ENCODE measurements at places on chromosomes 16 and 17.

GRCh38 chr17:54180950-54181349, 358.2 kb downstream of the KIF2B start:
- no peak for DNase-seq

- DNase-seq = peak; percentile 41
These were observed 123.6 kb downstream of the CMIP start for GRCh38 chr16:81567987-81568748.

- peak; percentile 84 for DNase-seq
These were observed 519 bp downstream of the ST6GALNAC2 start for GRCh38 chr17:76585033-76585648.

GRCh38 chr16:10590342-10590741, 9.9 kb upstream of the EMP2 start:
- DNase-seq = no peak

- DNase-seq = no peak
These were observed 39.6 kb upstream of the GINS3 start for GRCh38 chr16:58352690-58353089.

- DNase-seq = no peak
These were observed 302.2 kb downstream of the FOXL1 start for GRCh38 chr16:86880316-86881117.
